ENCODE measurements at places on chromosomes 2 and 18.
A peak's percentile ranks its signal among the peaks of the same experiment; 100 is the strongest.

DNA sequence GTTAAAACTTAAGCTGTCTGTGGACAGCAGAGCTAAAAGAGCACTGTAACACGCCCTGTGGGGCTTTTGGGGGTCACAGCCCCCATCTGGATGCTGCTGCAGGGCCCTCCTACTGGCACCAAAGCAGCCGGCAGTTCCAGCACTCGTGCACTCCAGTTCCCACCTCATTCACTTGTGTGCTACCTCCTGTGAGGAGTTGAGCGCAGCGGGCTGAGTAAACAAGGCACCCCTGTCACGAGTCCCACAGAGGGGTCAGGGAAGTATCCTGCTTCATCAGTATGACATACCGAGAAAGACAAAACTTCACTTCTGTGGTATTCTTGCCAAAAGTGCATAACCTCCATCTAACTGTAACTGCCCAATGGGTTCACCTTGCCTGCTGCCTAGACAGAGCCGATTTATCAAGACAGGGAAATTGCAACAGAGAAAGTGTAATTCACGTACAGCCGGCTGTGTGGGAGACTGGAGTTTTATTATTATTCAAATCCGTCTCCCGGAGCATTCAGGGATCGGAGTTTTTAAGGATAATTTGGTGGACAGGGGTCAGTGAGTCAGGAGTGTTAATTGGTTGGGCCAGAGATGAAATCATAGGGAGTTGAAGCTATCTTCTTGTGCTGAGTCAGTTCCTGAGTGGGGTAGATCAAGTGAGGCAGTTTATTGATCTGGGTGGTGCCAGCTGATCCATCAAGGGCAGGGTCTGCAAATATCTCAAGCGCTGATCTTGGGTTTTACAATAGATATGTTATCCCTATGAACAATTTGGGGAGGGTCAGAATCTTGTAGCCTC lies 41.6 kb downstream of the TMEM17 start:
- peak; percentile 31 for DNase-seq

GRCh38 chr2:234638966-234639365 lies 142.1 kb upstream of the ARL4C start:
- no peak for DNase-seq

GRCh38 chr2:2015646-2016045 lies 271.3 kb upstream of the PXDN start:
- no peak for DNase-seq

GRCh38 chr2:219433666-219434467 lies 776 bp upstream of the SPEG start:
- DNase-seq = peak; percentile 59

GRCh38 chr2:178330175-178331017 lies 120.6 kb downstream of the PRKRA start:
- DNase-seq = no peak

GRCh38 chr18:30999887-31000628 lies 42.5 kb downstream of the DSC3 start:
- no peak for DNase-seq

GRCh38 chr2:88832992-88833389 lies 141.5 kb downstream of the RPIA start:
- no peak for DNase-seq

DNA sequence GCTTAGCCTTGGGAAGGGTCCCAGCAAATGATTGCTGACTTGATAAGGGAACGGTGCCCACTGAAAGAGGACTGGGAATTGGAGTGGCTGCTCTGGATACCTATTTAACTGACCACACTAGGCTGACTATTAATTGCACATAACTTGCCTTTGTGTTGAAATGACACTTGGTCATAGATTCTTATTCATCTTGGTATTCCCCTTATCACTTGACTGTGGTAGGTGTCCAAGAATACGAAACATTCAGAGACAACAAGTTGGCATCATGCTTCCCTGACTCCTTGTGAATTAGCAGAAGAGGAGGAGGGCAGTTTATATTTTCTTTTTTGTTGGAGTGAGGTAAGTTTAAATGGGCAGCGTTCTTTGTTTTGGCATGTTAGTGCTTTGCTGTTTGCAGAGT lies 13.4 kb downstream of the FMNL2 start:
- DNase-seq = peak; percentile 60

DNA sequence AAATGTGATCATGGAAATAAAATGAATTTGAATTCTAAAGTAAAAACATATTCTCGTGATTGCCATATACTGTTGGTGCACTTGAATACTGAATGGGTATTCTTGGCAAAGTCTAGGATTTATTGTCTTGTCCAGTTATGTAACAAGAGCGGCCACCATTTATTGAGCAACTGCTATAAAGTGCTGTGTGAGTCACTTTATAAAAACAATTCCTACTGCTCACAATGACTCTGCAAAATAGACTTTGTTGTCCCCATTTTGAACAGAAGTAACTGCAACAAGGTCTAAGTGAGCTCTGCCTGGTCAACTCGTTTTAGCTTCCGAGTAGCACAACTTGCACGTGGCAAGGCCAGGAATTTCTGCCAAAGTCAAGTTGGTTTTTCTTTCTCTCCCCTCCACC lies 995.6 kb upstream of the FANCL start:
- peak; percentile 77 for DNase-seq

GRCh38 chr2:237250599-237250998 lies 163.4 kb downstream of the COL6A3 start:
- no peak for DNase-seq

DNA sequence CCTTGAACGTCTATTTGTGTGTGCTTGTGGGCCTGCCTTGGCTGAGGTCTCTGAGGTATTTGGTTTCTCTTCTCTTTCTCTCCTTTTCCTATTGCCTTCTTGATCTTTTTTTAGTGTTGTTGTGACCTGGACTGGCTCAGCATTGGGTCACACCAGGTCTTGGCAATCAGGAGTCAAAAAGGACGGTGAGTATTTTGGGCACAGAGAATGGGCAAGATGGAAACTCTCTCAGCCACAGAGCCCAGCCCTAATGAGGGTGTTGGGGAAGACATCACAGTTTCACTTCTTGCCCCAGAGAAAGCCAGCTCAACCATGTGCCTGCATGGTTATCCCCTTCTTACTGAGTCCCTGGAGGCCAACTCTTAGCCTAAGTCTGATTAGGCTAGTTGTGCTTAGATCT lies 13.7 kb upstream of the INO80C start:
- DNase-seq = no peak

GRCh38 chr2:100178864-100179263 lies 36.5 kb upstream of the AFF3 start:
- DNase-seq = no peak

- DNase-seq = no peak
Observed at GRCh38 chr2:66173645-66174044, 261.3 kb upstream of the MEIS1 start.

- DNase-seq = no peak
Observed at GRCh38 chr18:8046441-8046840, 479.3 kb downstream of the PTPRM start.

- no peak for DNase-seq
Observed at GRCh38 chr2:144328938-144329337, 191.0 kb downstream of the ZEB2 start.

- DNase-seq = no peak
Observed at GRCh38 chr18:73879328-73879727, 268.3 kb downstream of the FBXO15 start.
